Esophagus mucosa (tissue), 1 donor: ENCODE measurements at places on chromosomes 5 and 9.

- no peak for ATAC-seq
Observed at GRCh38 chr5:116764941-116765340, 190.3 kb upstream of the SEMA6A start.

DNA sequence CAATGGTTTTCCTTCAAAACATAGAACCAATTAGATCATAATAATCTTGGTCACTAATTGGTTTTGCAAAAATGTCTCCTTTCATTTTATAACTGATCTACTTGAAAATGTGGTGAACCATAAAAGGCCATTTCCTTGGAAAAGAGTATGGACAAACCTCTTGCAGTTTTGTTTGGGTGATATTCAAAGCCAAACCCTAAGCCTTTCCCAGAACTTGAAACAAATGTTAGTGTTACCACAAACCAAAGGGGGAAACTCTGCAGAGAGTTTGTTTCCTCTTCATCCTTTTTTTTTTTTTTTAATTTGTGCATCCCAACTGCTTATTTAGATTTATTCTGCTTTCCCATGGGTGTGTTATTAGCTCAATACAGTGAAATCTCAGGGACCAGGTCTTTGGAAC, 204.4 kb upstream of the ADAMTSL1 start:
- ATAC-seq, result no peak

GRCh38 chr5:53777864-53778618, 217.6 kb downstream of the NDUFS4 start:
- peak; percentile 87 for ATAC-seq

- ATAC-seq, result peak; percentile 65
Observed at GRCh38 chr5:132422720-132423437, 53.4 kb downstream of the SLC22A5 start.

DNA sequence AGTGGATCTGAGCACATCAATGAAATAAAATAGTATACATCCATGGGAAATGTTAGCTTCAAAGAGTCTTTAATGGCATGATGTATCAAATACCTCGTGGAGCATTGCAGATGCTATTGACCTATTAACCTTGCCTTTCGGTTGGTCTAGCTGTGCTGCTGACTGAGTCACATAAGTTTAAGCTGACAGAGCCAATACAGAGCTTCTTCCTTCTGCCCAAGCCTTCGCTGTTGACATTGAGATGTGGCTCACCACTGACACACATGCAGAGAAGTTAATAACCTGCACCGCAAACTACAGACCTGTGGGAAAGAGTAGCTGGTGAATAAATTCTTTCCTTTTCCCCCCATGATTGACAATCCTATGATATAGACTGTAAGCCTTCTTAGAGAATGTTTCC, 78.2 kb downstream of the LURAP1L start:
- ATAC-seq, result peak; percentile 90

DNA sequence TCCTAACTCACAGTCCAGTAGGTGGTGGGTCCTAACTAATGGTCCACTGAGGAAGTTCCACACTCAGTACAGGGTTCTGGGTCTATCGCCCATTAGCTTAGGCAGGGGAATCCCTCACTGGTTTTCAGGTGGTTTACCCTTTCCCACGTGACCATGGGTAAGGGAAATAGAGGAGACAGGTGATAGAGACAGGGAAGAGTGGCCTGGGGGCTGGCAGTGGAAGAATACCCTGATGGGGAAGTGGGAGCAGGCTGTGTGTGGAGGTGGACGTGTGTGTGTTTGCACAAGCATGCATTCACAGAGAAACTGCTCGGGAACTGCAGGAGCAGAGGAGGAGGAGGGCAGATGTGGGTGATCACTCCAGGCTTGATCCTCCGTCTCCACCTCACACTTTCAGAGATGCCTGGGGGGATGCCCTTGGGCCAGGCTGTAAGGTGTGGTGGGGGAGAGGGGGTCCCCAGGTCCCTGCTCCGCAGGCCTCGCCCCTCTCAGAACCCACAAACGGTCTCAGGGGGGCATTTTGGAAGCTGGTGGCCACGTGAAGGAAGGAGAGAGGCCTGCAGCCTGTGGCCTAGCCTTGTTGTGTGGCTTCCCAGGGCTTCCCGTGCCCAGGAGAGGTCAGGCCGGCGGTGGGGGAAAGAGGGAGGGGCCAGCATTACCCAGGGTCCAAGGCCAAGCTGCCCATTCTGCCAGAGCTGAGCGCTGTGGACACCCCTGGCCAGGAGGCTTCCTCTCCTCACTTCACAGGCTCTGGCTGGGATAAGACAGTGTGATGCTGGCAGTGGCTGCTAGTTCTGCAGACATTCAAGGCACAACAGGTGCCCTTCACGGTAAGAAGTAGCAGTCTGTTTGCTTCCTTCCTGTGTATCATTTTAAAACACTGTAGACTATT, 80.0 kb downstream of the OTULIN start:
- no peak for ATAC-seq

DNA sequence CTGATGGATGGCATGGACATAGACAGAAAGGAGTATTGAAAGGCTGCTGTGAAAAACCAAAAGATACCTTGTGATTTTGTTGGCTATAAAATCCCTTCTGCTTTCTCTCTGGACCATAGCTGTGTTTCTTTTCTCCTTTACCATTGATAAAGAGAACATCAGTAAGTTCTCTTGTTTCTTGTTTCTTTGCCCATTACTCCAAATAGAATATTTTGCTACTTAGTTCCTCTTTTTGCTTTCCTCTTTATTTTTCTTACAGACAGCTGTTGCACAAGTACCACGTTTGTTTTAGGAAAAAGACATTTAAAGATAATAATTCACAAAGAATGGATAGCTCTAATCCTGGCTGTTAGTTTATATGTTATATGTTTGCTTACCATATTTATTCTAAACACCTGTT, 1129.2 kb downstream of the DTWD2 start:
- no peak for ATAC-seq

- ATAC-seq, result no peak
Observed at GRCh38 chr5:135027266-135027696, 6.7 kb downstream of the PITX1 start.

DNA sequence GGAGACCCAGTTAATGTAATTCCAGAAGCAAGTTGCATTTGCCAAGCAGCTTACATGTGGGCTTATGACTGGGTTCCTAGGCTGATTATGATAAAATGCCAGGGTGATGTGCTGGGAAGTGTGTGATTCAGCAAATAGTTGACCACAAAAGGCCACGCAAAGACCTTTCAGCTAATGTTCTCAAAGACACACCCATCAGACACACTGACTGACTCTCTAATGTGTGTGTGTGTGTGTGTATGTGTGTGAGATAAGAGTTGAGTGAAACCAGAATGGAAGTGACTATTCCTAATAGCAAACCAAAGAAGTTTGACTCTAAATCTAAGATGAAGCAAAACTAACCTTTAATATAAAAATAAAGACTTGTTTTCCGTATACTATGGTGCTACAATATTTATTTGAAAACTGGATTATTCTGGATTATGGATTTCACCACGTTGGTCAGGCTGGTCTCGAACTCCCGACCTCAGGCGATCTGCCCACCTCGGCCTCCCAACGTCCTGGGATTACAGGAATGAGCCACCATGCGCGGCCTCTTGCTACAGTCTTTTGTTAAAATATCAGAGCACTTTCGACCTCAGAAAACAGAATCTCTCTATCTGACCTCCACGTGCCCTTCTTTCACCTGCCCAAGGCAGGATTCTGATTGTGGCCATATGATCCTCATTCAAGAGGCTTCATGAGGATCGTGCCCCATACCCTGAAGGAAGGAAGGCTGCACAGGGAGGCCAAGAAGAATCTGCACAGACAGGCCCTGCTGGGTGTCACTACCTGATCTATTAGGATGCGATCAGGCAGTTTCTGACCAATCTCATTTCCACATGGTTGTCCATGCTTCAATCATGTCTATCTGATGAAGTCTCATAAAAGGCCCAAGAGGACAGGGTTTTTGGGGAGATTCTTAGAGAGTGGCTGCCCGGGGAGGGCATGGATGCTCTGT, 75.6 kb downstream of the USP20 start:
- ATAC-seq, result peak; percentile 94

- ATAC-seq, result peak; percentile 67
Observed at GRCh38 chr5:126811515-126812198, 34.7 kb downstream of the LMNB1 start.

DNA sequence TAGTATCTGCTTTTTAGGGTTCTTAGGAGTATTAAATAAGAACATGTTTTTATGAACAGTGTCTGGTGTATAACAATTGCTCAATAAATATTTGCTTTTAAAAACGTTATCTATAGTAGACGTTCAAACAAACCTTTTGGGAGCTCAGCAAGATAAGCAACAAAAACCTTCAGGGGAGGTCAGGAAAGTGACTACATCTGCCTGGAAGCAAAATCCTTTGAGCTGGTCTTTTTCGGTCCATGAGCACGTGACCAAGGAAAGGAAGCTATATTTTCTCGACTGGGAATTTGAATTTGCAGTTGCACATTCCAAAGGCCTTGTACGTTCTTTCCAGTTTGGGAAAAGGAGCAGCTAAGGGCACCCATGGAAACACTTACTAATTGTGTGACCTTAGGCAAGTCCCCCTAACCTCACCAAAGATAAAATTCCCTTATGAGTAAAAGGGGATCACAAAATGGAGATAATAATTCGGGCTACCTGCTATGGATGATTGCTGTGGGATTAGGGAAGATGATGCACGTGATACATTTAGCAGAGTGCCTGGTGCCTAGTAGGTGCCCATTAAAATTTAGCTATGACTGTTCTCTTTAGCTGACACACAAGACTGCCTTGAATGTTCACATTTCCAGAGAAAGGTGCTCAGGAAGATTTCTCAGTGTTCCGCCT, 45.4 kb downstream of the PTTG1 start:
- peak; percentile 16 for ATAC-seq

DNA sequence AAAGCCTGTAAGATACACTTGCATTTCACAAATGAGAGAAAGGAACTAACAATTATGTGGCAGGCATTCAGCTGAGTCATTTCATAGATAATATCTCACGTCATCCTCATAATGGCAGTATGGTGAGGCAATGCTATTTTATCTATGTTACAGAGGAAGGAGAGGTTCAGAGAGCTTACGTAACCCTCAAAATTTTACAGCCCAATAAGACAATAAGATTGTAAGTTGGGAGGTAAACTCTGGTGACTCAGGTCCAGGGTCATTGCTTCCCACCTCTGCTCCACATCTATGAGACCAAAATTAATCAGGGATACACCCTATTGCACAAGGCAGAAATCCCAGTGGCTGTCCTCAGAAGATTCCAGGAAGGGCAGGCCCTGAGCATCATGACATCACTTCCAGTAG, 309.7 kb downstream of the NSG2 start:
- peak; percentile 84 for ATAC-seq

DNA sequence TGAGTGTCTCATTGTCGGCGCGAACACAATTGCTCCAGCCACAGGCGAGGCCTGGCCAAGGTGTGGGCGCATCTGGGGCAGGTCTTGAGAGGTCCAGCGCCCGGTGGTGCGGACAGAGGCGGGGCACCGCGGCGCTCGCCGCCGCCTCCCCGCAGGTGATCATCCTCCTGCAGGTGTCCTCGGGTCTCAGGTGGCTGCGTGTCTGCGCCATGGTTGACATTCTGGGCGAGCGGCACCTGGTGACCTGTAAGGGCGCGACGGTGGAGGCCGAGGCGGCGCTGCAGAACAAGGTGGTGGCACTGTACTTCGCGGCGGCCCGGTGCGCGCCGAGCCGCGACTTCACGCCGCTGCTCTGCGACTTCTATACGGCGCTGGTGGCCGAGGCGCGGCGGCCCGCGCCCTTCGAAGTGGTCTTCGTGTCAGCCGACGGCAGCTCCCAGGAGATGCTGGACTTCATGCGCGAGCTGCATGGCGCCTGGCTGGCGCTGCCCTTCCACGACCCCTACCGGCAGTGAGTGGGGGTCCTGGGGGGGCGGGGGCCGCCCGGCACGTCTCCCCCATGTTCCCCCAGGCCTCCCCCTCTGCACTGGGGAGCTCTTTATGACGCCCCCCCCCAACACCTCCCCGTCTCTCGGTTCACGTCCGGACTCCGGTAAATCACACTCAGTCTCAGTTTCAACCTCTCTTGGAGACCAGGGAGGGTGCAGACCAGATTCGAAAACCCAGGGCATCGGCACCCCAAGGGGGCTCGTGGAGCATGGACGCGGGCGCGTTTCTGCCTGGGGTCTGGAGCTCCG, 446 bp downstream of the NXNL2 start:
- peak; percentile 33 for ATAC-seq

- peak; percentile 66 for ATAC-seq
Observed at GRCh38 chr5:135034236-135034962, 371 bp upstream of the PITX1 start.

GRCh38 chr5:1865948-1866347, 16.8 kb downstream of the IRX4 start:
- ATAC-seq, result no peak

- no peak for ATAC-seq
Observed at GRCh38 chr9:71812385-71812784, 44.1 kb upstream of the CEMIP2 start.

- no peak for ATAC-seq
Observed at GRCh38 chr5:143801252-143801939, 10.6 kb upstream of the HMHB1 start.

DNA sequence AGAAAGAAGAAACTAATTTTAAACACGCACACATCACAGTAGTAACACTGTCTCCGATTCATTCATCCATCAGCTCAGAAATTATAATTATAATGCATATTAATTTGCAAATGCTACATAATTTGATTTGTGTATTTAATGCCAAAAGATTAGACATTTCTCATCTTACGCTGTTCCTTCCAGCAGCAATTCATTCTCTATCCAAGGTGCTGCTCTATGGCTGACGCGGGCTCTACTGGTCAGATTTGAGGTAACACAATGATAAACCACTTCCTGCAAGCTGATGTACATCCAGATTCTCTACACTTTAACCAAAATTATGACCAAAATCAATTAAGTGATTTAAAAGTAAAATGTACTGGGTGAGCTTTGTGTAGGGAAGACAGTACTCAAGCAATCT, 77.9 kb upstream of the ICE1 start:
- no peak for ATAC-seq

DNA sequence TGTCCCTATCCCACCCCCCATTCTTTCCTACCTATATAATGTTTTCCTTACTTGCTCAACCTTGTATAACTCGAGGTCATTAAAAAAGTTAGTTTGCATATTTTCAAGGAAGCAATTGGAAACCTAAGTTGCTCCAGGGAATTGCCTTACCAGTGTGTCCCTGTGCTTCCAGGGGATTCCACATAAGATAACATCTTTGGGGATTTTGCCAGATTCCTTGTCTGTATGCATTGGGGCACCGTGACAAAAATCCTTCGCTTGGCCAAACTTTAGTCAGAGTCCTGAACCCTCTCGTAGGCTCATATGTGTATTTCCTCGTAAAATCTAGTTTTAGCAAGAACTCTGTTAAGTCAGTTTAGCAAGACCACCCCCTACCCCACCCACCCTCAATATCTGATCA, 14.7 kb upstream of the OSMR start:
- no peak for ATAC-seq

- ATAC-seq, result peak; percentile 43
Observed at GRCh38 chr9:98099346-98099745, 19.7 kb downstream of the TRIM14 start.

DNA sequence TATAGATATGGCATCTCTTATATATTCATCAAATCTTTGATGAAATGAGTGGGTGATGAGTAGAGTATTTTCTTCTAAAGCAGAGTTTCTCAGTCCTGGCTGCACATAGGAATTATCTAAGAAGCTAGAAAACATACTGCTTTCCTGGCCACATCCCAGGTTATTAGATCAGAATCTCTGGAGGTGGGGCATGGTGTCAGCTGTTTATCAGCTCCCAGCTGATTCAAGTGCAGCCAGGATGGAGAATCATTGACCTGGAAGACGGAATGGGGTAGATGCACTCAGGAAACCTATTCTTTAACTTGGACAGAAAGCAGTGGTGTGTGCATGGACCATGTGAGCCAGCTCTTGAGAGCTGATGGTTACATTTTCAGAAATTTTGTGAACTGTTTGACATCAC, 108.1 kb upstream of the IL6ST start:
- no peak for ATAC-seq

- no peak for ATAC-seq
Observed at GRCh38 chr9:120891884-120892747, 15.1 kb upstream of the PHF19 start.

- no peak for ATAC-seq
Observed at GRCh38 chr5:55856516-55857246, 5.5 kb downstream of the IL31RA start.
